GDM1 (cell line): ENCODE measurements at places on chromosomes 1 and 21.
A peak's percentile ranks its signal among the peaks of the same experiment; 100 is the strongest.

DNA sequence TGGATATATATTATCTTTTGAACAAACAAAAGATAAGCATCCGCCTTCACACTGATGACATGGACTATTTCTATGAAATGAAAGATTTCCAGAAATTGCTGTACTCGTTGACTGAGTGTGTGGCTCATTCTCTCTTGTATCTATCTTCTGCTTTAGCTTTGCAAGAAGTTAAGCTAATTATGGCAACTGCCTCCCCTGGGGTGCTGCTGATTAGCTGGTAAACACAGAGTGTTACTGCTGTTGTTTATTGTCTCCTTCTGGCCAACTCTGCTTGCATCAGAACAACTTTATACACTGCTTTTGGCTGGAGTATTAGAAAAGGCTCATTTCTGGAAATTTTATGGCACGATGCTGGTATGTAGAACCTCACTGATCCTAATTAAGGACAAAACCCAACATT lies 95.6 kb upstream of the SNX7 start:
- no peak for DNase-seq

- no peak for DNase-seq
Measured at GRCh38 chr1:109914587-109915240, 4.1 kb downstream of the CSF1 start.

GRCh38 chr1:229859026-229859425 lies 208.0 kb upstream of the GALNT2 start:
- DNase-seq = no peak

GRCh38 chr1:7985851-7986612 lies 24.5 kb downstream of the PARK7 start:
- no peak for DNase-seq

- DNase-seq = no peak
Measured at GRCh38 chr1:78830321-78830720, 176.2 kb downstream of the ADGRL4 start.

DNA sequence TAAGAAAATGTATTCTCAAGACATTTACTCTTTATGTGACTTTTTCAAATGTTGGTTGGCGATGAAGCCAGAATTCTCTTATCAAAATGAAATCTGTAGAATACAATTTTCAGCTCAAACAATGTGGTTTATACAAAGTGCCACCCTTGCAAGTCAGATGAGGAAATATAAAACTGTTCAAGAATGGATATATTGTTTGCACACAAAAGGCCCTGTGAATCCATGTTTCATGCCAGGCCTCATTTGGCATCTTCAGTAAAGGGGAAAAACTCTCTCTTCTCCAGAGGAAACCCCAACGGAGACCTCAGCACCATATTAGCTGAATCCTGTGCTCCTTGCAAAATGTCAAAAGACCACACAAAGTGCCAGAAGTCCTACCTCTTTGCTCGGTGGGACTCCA lies 310.4 kb downstream of the RRAGC start:
- DNase-seq = no peak

- no peak for DNase-seq
Measured at GRCh38 chr1:47351305-47351704, 17.7 kb downstream of the CMPK1 start.

DNA sequence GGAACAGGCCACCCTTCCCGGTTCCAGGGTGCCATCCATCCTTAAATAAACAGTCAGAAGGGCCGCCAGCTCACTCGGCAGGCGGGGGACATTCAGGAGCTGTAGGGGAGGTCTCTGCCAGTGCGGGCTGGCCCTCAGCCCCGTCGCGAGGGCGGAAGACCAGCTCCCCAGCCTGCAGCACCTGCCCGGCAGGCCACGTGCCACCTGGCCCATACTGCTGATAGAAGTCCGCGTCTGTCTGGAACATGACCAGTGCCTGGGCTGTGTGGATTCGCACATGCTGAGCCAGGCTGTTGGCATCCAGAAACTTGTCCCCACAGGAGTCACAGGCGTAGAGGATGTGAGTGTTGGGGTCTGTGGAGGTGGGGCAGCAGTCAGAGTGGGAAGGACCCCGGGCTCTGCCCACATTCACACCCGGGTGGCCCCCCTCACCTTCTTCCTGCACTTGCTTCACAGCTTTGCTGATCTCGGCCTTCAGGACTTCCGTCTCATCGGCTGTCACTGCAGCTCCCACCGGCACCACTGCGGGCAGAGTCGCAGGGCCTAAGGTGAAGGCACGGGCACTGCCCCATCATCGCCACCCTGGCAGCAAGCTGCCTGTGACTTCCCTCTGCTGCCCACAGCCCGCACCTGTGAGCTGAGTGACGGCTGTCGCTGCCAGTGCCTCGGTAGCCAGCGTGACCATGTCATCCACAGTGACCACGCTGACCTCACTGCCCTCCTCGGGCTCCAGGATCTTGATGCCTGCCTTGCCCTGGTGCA lies 33.8 kb downstream of the ZBTB17 start:
- no peak for DNase-seq

- no peak for DNase-seq
Measured at GRCh38 chr1:230544758-230545157, 97.5 kb upstream of the COG2 start.

- no peak for DNase-seq
Measured at GRCh38 chr1:182086136-182086535, 24.6 kb upstream of the ZNF648 start.

DNA sequence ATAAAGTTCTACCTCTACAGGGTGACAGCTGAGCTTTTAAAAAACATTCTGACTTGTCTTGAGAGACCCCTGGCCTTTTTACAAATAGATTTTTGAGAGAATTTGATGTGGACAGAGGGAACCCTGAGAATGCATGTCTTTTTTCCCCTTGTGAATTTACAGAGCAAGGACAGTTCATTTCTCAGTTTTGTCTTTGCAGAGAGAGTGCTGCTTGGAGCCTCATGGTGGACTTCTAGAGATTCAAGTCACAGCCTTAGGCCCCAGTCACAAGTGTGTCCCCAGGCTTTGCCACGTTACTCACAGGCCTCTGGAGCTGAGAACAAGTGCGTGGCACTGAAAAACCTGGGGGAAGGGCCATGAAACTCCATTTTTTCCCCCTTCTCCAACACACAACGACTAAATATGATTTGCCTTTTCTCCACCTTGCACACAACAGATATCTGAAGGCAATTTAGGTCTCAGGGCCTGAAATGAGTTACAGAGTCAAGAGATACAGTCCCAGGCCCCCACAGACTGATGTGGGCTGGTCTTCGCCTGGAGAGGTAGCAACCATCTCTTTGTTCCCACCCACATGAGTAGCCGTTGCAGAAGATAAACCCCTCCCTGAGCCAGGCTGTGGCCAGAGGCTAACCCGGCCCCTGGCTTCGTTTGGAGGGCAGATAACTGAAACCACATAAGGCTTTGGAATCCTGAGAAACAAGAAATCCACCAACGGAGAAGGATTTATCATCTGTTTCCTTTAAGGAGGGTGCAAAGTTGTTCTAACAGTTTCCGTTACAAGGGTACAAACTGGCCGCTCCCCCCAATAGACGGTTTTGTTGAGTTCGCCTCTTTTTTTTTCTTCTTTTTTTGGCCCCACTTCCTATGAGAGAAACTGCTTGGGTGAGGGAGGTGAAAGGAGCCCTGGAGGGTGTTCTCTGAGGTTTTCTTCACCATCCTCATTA lies 1.0 kb upstream of the PIGV start:
- DNase-seq = peak; percentile 83

DNA sequence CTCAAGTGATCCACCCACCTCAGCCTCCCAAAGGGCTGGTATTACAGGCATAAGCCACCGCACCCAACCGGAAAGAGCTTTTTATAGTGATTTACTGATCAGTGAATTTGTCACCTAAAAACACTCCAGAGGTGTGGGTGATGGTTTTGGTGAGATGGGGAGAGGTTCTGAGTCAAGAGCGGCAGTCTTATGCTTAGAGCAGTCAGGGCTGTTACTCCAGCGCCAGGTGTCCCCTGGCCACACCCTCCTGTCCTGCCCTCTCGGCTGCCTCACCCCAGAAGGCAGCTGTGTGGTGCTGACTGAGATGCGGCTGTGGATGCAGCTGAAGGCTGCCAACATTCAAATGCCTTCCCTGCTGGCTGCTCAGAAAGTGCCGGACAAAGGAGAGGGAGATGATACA lies 94.5 kb upstream of the LPGAT1 start:
- DNase-seq = no peak

DNA sequence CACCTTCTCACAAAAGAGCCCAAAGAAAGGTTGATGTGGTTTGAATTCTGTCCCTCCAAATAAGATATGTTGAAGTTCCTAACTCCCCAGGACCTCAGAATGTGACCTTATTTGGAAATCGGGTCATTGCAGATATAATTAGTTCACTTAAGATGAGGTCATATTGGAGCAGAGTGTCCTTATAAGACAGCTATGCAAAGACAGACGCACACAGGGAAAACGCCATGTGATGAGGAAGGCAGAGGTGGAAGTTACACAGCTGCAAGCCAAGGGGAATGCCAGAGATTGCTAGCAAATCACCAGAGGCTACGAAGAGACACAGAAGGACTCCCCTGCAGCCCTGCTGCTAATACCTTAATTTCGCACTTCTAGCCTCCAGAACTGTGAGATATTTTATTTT lies 5.2 kb upstream of the ABCB10 start:
- no peak for DNase-seq

DNA sequence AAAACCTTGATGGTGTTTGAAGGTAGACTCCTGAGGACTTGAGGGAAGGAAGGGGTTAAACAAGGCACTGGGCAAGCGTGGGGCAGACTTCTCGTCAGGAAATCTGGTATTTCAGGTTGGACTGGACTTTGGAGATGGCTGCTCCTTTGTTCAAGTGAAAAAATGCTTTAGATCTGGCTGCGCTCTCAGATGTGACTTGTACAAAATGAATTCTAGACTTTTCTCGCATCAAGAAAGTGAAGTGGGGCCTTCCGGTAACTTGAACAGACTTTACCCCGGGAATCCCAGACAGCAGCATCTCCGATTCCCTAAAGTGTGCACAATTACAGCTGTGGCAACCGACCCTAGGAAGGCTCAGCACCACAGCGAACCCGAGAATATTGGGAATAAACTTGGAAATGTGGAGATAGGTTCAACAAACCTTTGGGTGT lies 44.3 kb upstream of the ERRFI1 start:
- DNase-seq = no peak

- DNase-seq = no peak
Measured at GRCh38 chr1:196877964-196878363, 9.9 kb upstream of the CFHR4 start.

DNA sequence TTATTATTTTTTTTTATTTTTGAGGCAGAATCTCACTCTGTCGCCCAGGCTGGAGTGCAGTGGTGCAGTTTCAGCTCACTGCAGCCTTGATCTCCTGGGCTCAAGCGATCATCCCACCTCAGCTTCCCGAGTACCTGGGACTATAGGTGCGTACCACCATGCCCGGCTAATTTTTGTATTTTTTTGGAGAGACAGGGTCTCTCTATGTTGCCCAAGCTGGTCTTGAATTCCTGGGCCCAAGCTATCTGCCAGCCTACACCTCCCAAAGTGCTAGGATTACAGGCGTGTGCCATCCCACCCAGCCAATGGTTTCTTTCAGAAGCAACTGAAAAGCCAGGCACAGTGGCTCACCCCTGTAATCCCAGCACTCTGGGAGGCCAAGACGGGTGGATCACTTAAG lies 2.3 kb downstream of the KRTCAP2 start:
- DNase-seq = no peak

DNA sequence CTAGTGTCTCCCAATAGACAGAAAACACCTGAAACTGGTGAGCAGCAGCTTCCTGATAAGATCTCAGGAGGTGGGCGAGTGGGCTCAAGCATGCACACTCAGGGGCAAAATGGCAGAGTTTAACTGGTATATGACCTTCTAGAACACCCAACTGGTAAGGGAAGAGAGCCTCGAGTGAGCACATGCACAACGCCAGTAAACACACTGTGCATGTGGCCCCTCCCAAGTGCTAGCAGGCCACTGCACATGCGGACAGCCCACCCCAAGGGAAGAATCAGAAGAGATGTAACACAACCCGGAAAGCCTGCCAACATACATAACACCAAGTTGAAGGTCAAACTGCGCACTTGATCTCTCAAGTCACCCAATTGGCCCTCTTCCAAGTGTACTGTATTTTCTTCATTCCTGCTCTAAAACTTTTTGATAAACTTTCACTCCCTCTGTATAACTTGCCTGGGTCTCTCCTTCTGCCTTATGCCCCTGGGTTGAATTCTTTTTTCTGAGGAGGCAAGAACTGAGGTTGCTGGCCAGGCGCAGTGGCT lies 138.2 kb downstream of the GLUL start:
- no peak for DNase-seq

DNA sequence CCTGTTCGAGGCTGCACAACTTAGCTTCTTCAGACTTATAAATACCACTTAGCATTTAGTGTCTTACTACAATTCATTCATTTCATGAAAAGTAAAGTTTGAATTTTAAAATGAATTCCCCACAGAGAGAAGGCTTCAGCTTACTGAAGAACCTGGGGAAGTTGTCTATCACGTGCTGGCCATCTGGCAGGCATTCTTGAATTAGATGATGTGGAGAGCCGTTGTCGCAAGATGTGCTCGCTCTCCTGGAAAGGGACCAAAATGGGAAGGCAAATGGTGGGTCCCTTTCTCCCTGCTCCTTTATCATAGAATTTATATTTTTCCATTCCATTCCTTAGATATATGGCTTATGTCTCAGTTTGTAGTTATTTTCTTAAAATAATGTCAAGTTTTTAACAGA lies 90.5 kb downstream of the CD247 start:
- no peak for DNase-seq

DNA sequence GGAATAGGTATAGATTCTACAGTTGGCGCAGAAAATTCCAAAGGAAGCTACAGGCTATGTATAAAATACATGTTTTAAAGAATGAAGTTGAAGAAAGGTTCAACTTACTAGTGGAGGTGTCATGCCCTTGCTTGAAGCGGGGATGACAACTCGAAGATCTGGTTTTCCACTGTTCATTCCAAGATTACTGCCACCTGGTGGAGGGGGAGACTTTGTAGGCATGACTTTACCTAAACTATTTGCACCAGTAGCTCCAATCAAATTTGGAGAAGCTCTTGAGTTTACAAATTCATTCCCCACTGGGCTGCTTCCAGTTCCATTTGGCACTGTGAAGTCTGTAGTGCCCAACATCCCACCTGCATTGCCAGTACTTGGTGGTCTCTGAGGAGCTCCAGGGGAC lies 81.7 kb downstream of the AXDND1 start:
- DNase-seq = no peak

- no peak for DNase-seq
Measured at GRCh38 chr1:44947774-44948311, 38.6 kb downstream of the EIF2B3 start.

DNA sequence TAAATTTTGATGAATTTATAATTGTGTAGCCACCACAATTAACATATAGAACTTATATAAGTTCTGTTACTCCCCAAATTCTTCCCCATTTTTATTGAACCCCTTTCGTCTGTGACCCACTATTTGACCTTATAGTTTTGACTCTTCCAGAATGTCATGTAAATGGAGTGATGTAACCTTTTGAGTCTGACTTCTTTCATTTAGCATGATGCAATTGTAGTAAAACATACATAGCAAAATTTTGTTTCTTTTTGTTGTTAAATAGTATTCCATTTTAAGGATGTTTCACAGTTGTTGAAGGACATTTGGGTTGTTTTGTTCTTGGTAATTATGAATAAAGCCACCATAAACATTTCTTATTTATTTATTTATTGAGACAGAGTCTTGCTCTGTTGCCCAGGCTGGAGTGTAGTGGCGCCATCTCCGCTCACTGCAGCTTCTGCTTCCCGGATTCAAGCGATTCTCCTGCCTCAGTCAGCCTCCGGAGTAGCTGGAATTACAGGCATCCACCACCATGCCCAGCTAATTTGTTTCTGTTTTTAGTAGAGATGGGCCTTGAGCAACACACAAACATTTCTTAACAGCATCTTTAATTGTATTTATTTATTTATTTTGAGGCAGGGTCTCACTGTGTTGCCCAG lies 33.6 kb downstream of the RPRD2 start:
- DNase-seq = no peak
